Activated T-helper 2 cell treated with anti-CD3 and anti-CD28 coated beads, Interferon-gamma antibody, Interleukin-2, Interleukin-4, amounts not matched to agents 10 μg/mL and 5 μg/mL and 100 μg/mL, durations not matched to agents 14 hours and 24 hours and 36 hours (primary cell): ENCODE measurements at places on chromosomes 2 and 18.

DNA sequence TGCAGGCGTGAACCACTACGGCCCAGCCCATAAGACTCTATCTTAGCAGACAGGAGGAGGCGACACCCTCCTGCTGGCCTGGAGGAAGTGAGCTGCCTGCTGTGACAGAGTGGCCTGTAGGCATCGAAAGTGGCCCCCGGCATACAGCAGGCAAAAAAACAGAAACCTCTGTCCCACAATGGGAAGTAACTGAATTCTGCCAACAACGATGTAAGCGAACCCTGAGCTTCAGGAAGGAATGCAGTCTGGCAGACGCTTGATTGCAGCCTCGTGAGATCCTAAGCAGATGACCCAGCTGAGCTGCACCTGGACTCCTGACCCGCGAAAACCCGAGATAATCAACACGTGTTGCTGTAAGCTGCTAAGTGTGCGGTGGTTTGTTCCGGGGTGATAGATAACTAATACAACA, 13.6 kb downstream of the MRO start:
- no peak for DNase-seq

- DNase-seq = no peak
Measured at GRCh38 chr2:232053777-232054176, 92.3 kb downstream of the DIS3L2 start.

GRCh38 chr2:98479959-98480524, 35.4 kb downstream of the INPP4A start:
- no peak for DNase-seq

GRCh38 chr2:21276163-21276562, 152.4 kb downstream of the TDRD15 start:
- no peak for DNase-seq
